ENCODE measurements at places on chromosomes 6 and 20. TPM values are rescaled to one million over a fixed set of nuclear protein-coding genes. Genes with fewer than 3 reads are reported as not detected.

- no peak for DNase-seq
Measured at GRCh38 chr20:64136004-64136710, 28.1 kb upstream of the MYT1 start.

Gene CLPSL2
- not detected for total RNA-seq

GRCh38 chr20:6504179-6504578, 263.3 kb upstream of the BMP2 start:
- no peak for DNase-seq

Gene ERVFRD-1
- total RNA-seq = not detected

All from dorsolateral prefrontal cortex (tissue), 122 donors.